K562 (cell line): ENCODE measurements at places on chromosomes 16 and 17.

- DNase-seq = no peak
These were observed 10.2 kb downstream of the GP2 start for GRCh38 chr16:20317117-20317516.

- no peak for DNase-seq
These were observed 308.7 kb downstream of the SEC14L1 start for GRCh38 chr17:77449373-77449907.

GRCh38 chr16:56013962-56014552, 138.9 kb upstream of the CES5A start:
- DNase-seq = peak; percentile 47

GRCh38 chr17:7750321-7750821, 32.8 kb downstream of the DNAH2 start:
- no peak for DNase-seq

GRCh38 chr17:73323409-73324159, 11.8 kb upstream of the CDC42EP4 start:
- DNase-seq = no peak

DNA sequence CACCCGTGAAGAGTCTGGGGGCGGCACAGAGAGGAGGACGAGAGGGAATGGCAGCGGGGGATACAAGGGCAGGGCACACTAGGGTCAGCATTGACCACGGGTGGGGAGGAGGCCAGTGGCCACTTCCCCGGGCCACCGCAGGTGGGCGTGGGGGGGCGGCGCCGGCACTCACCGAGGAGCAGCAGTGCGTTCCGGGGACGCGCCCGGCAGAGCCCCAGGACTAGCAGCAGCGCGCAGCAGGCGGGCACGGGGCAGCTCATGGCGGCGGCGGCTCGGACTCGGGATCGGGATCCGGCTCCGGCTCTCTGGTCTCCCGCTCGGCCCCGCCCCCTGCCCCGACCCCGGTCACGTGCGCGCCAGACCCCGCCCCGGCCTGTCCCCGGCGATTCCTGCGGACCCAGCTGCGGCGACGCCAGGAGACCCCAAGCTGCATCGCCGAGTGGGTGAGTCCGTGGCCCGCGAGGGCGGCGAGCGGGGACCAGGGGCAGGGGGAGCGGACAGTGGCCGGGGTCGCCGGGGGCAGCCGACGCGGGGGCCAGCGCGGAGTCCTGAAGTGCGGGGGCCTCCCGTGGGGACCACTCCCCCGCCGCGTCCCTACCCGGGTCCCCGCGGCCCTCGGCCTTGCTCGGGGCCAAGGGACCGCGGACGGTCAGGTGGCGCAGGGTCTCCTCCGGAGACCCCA, at the start of the genes SGSH and SLC26A11:
Gene SGSH, minus strand, starts transcription at position 280 of the 682 bp plus-strand sequence. Its CDS starts 20 bp downstream, at position 260.
Gene SLC26A11, plus strand, starts transcription at position 374 of the 682 bp plus-strand sequence. CDS start 1,134 bp downstream, outside the sequence.
- DNase-seq = peak; percentile 72

- DNase-seq = no peak
These were observed 105.4 kb downstream of the STX8 start for GRCh38 chr17:9470171-9470570.

- no peak for DNase-seq
These were observed 7.6 kb downstream of the ALKBH5 start for GRCh38 chr17:18191236-18191667.

GRCh38 chr17:15273141-15273793, 8.1 kb upstream of the PMP22 start:
- no peak for DNase-seq

GRCh38 chr17:57645950-57646665, 99.0 kb downstream of the CCDC182 start:
- no peak for DNase-seq

DNA sequence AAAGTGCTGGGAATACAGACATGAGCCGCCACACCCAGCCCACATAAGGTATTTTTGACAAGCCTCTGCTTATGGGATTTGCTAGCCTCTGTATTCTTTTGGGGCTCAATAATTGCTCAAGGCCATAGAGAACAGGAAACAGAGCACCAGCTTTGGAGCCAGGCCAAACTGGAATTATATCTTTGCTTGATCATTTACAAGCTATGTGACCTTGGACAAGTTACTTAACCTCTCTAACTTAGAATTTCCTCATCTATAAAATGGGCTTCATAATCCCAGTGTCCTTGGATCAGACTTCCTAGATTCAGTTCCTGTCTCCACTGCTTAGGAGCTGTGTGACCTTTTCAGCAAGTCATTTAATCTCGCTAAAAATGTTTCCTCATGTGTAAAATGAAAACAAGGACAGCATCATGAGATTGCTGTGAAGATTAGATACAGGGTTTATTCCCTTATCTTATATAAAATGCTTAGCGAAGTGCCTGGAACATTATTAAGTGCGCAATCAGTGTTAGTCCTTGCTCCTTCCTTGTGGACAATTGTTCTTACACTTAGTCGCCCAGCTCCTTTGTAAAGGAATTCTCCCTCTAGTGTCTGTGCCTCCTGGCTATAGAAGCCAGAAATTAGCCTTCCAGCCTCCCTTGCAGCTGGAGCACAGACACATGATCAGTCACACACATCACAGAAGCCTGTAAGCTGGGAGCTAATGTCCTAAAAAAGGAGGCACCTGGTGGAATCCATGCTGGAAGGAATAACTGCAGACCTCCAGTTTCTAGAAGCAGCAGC, 16.6 kb downstream of the KRT9 start:
- no peak for DNase-seq

DNA sequence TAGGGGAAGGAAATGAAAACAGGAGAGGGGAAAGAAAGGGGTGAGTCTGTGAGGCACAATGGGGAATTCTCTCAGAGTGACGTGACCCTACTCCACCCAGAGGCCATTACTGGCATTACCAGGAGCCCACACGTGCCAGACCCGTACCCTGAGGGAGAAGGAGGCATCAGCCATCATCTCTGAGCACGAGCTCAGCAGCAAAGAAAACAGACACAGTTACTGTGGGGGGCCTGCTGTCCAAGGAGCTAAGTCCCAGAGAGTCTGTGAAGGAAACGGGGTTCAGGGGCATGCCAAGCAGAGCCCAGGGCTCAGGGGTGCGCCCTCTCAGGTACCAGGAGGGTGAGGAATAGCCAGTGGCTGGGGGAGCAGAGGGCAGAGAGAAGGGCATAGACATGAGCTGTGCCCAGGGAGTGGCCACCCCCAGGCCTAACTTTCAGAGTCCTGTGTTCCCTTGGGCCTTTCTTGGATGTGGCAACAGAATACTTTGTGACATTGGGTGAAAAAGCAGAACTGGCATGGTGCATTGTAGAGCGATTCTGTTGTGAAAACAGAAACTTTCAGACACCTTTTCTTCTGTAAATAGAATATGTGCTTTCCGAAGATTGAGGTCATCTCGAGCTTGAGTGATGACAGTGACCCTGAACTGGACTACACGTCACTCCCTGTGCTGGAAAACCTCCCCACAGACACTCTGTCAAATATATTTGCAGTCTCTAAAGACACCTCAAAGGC, 11.3 kb downstream of the TAF1C start:
- DNase-seq = peak; percentile 80

- DNase-seq = peak; percentile 49
These were observed 23.6 kb upstream of the BPTF start for GRCh38 chr17:67801626-67802175.

GRCh38 chr17:38908676-38909181, 16.7 kb upstream of the LASP1NB start:
- DNase-seq = no peak

DNA sequence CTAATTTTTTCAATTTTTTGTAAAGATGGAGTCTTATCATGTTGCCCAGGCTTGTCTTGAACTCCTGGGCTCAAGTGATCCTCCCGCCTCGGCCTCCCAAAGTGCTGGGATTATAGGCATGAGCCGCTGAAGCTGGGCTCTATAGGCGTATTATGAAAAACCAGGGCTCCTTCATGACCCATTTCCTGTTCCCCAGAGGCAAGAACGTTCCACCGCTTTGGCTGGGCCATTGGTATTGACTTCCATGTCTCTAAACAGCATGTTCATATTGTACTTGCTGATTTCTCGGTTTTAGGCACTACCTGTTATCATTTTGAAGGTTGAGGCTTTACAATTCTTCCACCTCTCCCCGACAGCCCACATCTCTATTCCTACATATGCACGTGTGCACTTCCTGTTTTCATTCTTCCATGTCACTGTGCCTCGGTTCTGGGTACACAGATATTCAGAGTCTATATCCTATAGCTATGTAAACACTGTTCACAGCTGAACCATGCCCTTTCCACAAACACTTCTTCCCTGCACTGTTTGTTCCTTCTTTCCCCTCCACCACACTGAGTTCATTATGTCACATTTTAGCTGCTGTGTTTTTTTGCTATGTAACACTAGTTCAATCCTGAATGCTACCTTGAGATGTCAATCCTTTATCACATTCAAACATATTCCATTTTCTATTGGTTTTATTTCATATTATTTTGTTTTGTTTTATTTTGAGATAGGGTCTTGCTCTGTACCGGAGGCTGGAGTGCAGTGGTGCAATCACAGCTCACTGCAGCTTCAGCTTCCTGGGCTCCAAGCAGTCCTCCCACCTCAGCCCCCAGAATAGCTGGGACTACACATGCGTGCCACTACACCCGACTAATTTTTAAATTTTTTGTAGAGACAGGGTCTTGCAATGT, 16.8 kb upstream of the MAPK3 start:
- DNase-seq = no peak

DNA sequence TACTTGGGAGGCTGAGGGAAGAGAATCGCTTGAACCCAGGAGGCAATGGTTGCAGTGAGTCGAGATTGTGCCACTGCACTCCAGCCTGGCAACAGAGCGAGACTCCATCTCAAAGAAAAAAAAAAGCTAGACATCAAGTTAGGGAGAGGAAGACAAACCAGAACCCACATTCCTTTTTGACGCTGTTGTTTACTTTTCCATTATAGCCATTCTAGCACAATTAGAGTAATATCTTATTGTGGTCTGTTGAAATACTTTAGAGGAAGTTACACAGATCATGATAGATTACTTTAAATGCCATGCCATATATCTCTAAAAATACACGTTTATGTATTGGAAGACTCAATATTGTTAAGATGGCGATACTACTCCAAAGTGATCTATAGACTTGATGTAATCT, 16.5 kb upstream of the ABCC1 start:
- no peak for DNase-seq

- no peak for DNase-seq
These were observed 568 bp downstream of the GAS2L2 start for GRCh38 chr17:35752471-35752870.

GRCh38 chr16:12377497-12377896, 401.0 kb downstream of the SNX29 start:
- DNase-seq = no peak

DNA sequence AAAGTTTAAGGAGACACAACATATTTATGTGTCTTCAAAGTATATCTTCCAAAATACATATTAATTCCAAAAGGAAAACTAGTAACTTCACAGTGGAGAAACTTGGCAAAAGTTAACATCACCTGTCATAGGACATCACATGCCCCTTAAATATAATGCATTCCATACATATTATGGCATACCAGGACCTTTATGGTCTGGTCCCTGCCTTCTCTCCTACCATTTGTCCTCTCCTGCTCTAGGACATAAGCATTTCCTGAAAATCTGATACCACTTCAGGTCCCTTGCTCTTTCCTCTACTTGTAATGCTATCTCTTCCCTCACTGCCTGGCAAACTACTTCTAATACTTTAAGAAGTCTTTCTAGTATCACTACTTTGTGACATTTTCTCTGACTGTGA, 168.1 kb upstream of the RBL2 start:
- no peak for DNase-seq

GRCh38 chr16:78972006-78972405, 628.5 kb downstream of the MAF start:
- no peak for DNase-seq
